ENCODE measurements at places on chromosomes 2 and 18.

- DNase-seq, result no peak
Measured at GRCh38 chr18:24181806-24182205, 42.9 kb downstream of the CABYR start.

DNA sequence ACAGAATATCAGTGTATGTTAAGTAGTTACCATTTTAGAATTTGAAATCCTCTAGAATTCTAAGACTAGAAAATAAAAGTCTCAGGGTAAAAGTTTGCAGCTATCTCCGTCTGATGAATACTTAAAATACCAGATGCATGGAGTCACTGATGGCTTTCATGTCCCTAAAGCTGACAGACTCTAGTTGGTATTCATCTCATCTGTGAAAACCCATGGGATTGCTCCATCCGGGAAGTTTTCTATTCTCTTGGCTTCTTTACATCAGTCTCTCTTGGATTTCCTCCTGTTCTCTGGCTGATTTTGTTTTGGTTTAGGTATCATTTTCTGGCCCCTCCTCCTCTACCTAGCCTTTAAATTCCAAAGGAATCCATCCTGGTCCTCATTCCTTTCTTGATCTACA is 465.6 kb upstream of the POU3F3 start:
- no peak for DNase-seq

- DNase-seq, result no peak
Measured at GRCh38 chr2:46116553-46116991, 180.6 kb upstream of the EPAS1 start.

GRCh38 chr2:40173276-40173675 is 278.6 kb downstream of the SLC8A1 start:
- DNase-seq, result no peak

- no peak for DNase-seq
Measured at GRCh38 chr2:39838589-39838988, 59.5 kb upstream of the THUMPD2 start.

DNA sequence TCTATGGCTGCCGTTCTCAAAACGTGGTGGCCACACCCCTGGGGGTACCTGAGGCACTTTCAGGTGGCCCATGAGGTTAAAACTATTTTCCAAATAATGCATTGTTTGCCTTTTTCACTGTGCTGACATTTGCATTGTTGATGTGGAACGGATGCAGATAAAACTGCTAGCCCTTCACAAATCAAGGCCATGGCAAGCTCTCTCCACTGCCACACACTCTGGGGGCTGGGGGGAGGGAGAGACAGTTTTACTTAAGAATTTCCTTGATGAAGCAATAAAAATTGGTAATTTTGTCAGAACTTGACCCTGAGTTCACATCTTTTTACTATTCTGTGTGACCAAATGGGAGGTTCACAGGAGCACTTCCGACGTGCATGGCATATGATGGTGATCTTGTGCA is 22.0 kb upstream of the TGIF1 start:
- DNase-seq, result no peak

GRCh38 chr2:113697516-113697915 is 58.9 kb downstream of the SLC35F5 start:
- no peak for DNase-seq

DNA sequence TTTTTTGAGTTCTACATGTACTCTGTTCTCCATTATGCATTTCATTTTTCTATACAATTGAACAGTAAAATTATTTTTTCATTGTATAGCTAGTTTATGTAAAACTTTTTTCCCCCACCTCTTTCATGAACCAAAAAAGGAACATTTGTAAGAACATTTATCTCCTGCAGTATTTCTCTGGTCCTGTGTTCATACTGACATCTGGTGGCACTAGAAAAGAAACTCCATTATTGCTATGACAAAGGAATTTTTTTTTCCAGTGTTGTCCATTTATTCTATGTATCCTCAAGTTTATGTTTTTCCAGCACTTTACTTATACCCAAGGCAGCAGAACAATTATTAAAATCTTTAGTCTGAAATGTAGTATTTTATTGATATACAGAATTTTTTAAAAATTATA is 27.4 kb upstream of the CHAC2 start:
- no peak for DNase-seq

GRCh38 chr18:41761333-41762018 is 193.6 kb upstream of the PIK3C3 start:
- DNase-seq, result no peak

Data from activated CD4-positive, alpha-beta T cell treated with anti-CD3 and anti-CD28 coated beads, Interleukin-2, amount 50 U/mL, for 48 hours (primary cell).